ENCODE measurements at places on chromosomes 13 and 19.

- no peak for DNase-seq
Measured at GRCh38 chr19:11136400-11137101, 19.0 kb downstream of the SPC24 start.

- no peak for DNase-seq
Measured at GRCh38 chr19:5112681-5113575, 144.0 kb downstream of the KDM4B start.

GRCh38 chr13:110155072-110155471 is 151.9 kb downstream of the COL4A1 start:
- DNase-seq, result no peak

GRCh38 chr19:50293263-50294004 is 35.7 kb downstream of the KCNC3 start:
- no peak for DNase-seq

- peak; percentile 15 for DNase-seq
Measured at GRCh38 chr19:39737351-39737750, 478 bp downstream of the CLC start.

DNA sequence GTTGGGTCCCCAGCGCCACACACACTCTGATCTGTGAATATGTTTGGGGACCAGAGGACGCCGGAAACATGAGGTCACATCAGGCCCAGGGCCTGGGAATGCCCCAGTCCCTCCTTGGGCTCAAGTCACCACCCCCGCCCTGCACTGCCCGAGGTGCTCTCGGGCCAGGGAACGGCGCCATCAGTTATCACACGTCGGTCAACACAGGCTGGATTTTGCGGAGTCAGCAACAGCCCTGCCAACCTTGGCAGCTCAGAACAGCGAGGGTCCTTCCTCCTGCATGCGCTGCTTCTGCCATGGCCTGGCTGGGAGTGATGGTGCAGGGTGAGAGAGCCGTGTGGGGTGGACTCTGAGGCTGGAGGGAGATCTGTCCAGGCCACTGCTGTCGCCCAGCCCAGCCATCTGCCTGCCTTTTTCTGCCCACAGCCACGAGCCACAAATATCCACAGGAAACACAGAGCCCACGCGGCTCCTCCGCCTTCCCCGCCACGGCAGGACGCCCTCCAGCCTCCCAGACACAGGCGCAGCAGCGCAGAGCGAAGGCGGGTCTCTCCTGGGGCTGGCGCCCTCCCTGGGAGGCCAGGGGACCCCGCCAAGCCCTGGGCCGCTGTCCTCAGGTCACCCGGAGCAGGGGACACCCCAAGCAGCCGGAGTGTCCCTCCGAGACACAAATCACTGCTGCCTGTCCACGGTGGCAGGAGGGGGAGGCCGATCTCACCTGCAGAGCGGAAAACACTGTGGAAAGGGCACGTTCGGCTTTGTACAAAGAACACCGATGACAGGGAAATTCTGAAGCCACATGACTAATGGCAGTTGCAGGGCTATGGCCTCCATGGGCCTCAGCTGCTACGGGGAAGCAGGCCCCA is 31.6 kb upstream of the CACTIN start:
- no peak for DNase-seq

GRCh38 chr13:45051315-45051714 is 62.0 kb downstream of the GPALPP1 start:
- DNase-seq, result no peak

- no peak for DNase-seq
Measured at GRCh38 chr19:5213667-5214066, 126.9 kb downstream of the PTPRS start.

GRCh38 chr13:74203576-74203975 is 69.4 kb upstream of the KLF12 start:
- no peak for DNase-seq

- DNase-seq, result no peak
Measured at GRCh38 chr19:28815257-28815656, 397.7 kb downstream of the UQCRFS1 start.

DNA sequence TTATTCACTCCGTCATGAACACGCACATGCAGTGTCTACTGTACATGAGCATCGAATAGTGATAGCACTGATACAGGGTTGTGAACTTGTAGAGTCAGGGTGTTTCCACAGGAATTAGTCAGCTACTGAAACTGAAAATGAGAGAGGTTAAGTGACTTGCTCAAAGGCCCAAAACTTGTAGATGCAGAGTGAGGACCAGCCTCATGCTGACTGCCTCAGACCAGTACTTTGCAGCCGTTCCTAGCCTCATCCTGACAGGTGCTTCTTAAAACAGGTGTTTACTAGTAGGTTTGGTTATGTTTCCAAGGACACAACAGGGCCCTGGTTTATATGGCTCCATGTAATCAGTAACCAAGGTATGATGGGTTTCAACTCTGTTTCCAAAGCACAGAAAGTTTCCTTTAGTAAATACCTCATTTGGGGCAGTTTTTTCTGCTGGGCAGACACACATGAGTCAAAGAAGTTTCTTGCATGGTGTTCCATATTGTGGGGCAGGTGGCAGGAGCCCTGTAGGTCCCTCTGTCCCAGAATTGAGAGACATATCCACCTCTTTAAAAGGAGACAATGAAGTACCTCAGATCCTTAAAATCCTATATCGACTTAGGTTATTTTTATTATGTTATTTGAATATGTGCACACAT is 16.0 kb downstream of the FGF9 start:
- DNase-seq, result no peak

GRCh38 chr19:6217752-6218334 is 61.9 kb downstream of the MLLT1 start:
- DNase-seq, result no peak

DNA sequence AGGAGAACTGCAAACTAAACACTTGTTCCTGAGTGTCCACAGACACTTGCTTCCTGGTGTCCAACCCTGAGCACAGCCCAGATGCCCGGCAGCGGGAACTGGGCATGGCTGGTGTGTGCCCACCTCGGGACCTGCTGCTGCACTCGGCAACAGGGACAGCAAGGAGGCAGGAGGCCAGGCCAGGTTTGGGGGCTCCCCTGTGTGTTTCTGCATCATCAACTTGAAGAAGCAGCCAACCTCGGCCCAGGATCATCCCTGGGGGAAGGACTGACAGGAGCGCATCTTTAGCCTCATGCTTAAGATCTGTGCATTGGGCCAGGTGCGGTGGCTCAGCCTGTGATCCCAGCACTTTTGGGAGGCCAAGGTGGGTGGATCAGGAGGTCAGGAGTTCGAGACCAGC is 35.1 kb upstream of the LDLR start:
- DNase-seq, result no peak

All from trophoblast cell (in vitro differentiated cells and primary cell).